Foreskin keratinocyte (primary cell): ENCODE measurements at places on chromosomes 11 and 22. TPM values are rescaled to one million over a fixed set of nuclear protein-coding genes. Genes with fewer than 3 reads are reported as not detected.

Gene PATE4
- total RNA-seq, result not detected in 2 replicates

Gene STX5
- total RNA-seq, result 30.4 and 34.1 TPM in 2 replicates

Gene FOLR2
- not detected in 2 replicates for total RNA-seq

Gene C11orf91
- 0.18 and 0.41 TPM in 2 replicates for total RNA-seq

Gene FGF19
- 0.04 and 0.17 TPM in 2 replicates for total RNA-seq

Gene OR5B21
- total RNA-seq, result not detected in 2 replicates

DNA sequence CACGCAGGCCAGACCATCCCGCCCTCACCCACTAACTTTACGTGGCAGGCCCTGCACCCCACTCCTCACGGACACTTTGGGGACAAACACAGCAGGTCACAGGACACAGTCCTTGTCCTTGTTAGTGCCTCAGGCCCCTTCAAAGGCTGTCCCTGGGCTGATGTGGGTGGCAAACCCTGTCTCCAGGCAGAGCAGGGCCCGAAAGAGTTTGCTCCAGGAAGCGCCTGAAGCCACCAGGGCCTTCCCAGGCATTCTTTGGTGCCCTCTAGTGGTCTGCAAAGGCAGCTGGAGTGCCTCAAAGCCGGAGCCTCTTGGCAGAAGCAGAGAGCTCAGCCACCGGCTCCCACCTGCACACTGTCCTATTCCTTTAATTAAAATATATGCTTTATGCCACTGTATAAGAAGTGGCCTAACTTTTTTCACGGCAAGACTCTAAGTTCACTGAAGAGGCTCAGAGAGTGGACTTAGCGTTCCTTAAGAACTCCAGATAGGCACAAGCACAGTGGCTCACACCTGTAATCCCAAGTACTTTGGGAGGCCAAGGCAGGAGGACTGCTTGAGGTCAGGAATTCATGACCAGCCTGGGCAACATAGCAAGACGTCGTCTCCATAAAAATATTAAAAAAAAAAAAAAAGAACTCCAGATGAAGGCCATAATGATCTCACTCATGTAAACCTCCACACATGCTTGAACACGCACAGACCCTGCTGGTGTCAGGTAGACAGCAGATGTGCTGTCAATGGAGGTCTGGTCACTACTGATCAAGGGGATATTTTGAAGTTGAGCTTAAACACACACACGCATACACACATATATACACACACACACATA lies 11.1 kb downstream of the TXN2 start:
- peak; percentile 94 for DNase-seq

GRCh38 chr11:99803501-99803900 lies 782.8 kb downstream of the CNTN5 start:
- peak; percentile 5 for DNase-seq

DNA sequence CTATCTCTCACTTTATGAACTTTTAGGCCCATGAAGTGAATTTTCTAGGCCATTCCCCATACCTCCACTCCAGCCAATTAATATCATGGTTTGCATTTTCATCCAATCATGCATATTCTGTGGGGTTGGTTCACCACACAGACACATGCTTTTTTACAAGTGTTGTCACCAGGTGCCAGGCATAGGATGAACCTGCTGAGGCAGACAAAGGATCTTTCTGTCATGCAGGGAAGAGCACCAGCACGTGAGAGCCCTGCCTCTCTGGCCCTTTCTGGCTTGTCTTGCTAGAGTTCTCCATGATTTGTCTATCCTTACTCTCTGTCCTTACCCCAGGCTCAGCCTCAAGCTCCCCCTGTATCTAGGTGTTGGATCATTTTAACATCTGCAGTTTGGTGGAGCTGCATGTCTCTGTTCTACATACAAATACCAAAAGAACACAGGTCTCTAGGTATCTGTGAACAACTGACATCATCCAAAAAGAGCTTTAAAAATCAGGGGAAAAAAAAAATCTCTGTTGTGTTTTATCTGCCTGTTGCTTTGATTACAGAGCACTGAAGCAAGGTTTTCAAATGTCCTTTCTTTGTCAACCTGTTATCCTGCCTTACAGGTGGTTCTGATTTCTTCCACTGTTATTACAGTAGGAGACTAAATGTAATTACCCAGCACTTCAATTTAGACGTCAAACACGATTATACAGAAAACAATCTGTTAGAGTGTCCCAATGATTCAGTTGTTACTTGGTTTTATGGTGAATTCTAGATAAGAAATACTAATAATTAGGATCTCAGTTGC lies 58.4 kb upstream of the GRAMD1B start:
- no peak for DNase-seq

DNA sequence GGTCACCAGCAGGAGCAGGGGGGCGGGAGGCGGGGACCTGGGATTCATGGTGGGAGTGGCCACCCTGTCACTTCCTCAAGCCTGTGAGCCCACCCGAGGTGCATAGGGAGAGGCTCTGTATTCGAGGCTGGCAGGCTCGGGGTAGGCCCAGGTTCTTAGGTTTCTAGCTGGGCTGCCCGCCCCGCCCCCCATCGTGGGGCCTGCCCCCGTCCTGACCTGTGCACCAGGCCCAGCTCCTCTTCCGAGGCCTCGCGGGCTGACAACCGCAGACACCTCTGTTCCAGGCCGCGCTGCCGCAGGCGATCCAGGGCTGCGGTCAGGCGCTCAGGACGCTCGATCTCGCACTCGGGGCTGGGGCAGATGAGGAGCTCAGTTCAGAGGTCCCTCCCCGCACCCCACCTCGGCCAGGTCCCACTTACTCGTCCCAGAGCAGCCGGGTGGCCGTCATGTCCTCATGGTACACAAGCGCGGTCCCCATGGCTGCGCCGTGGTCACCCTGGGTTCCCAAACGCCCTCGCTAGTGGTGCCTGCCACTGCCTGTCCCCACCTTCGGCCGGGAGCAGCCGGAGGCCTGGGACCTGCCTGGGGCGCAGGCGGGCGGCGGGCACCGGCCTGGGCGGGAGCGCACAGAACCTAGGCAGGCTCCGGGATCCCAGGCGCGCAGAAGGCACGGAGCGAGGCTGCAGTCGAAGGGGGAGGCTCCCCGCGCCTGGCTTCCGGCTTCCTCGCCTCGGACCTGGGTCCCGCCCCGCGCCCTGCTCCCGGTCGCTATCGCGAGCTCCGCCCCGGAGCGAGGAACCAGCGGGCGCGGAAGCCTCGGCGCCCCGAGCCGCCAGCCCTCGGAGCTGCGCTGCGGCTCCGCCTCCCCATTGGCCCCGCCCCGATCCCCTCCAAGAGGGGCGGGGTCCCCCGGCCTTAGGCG lies at the start of gene HDAC10:
TSS of gene HDAC10 (minus strand) at position 711 of the 922 bp plus-strand sequence. CDS start at position 478, 233 bp downstream.
- DNase-seq, result peak; percentile 55

GRCh38 chr11:110715541-110715940 lies 3.3 kb upstream of the ARHGAP20 start:
- peak; percentile 26 for DNase-seq

DNA sequence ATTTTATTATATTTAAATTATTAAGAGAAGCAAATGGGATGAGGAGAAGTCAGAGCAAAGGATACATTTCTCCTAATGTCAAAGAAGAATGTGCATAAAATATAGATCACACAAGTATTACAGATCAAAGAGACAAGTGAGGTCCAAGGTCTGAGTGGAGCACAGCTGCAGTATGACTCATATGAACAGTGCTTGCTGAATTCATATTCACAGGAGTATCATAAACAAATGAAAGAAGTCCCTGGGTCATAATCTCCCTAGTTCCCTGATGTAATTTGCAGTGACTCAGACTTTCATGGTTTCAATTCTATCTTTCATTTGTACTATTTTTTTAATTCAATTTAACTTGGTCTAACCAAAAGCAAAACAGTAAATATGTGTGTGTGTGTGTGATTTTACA lies 499.0 kb upstream of the CCDC179 start:
- peak; percentile 84 for DNase-seq

DNA sequence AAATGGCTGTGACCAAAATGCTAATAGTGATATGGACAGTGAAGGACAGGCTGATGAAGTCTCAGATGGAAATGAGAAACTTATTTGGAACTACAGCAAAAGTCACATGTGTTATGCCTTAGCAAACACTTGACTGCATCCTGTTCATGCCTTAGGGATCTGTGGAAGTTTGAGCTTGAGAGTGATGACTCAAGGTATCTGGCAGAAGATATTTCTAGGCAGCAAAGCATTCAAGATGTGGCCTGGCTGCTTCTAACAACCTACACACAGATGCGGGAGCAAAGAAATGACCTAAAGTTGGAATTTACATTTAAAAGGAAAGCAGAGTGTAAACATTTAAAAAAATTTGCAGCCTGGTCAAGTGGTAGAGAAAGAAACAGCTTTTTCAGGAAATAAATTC lies 28.1 kb upstream of the CD81 start:
- no peak for DNase-seq

DNA sequence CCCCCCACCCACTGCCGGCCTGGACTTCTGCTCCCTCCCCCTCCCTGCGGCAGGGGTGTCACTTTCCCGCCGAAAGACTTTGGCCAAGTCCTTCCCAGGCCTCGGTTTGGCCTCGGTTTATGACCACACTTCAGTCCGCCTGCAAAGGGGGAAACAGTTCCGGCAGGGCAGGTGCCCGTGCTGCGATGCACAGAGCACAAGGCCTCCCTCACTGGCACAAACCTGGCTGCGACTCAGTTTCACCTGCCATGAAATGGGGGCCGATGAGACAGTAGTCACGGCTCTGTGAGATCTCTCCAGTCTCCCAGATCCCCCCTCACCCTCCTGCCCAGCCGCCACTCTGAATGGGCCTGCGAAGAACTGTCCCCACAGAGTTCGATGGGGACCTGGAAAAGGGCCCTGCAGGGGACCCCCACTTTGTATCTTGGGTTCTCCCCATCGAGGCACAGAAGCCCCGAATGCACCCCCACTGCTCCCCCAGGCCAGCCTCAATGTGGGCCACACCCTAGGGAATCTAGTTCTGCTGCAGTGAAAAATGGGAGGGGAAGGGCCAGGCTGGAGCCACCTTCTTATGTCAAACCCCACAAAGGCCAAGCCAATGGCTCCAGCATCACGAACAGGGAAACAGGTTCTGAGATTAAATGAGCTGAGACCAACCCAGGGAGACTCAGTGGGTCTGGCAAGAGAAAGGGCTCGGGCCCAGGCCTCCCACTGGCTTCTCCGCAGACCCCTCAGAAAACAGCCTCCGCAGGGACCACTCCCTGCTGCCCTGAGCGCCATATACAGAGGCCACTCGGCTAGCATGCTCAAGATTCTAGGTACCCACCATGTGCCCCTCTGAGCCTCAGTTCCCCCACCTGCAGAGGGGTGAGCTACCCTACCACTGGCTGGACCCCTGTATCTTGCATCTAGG lies 29.0 kb downstream of the ARVCF start:
- DNase-seq, result no peak

DNA sequence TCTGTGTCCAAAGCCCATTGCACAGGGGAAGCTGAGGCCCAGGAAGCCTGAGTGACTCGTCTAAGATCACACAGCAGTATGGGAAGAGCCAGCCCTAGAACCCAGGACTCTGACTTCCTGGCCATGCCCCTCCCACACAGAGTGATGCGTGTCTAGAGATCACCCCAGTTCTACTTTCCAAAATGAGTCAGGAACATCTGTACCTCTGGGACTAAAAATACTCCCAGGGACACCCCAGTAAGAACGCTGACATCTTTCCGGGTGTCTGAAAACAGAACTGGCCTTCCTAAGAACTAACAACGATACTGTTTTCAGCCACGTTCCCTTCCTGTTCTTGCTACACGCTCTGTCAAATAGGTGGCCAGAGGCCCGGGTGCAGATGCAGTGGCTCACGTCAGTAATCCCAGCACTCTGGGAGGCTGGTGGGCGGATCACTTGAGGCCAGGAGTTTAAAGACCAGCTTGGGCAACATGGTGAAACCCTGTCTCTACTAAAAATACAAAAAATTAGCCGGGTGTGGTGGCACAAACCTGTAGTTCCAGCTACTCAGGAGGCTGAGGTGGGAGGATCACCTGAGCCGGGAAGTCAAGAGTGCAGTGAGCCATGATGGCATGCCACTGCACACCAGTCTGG lies 21.7 kb upstream of the PDGFB start:
- no peak for DNase-seq

GRCh38 chr11:107818491-107818890 lies 40.1 kb downstream of the SLC35F2 start:
- no peak for DNase-seq

GRCh38 chr11:15113381-15113780 lies 1.3 kb upstream of the INSC start:
- DNase-seq, result no peak

- DNase-seq, result no peak
Measured at GRCh38 chr11:128616161-128616560, 28.8 kb upstream of the ETS1 start.

DNA sequence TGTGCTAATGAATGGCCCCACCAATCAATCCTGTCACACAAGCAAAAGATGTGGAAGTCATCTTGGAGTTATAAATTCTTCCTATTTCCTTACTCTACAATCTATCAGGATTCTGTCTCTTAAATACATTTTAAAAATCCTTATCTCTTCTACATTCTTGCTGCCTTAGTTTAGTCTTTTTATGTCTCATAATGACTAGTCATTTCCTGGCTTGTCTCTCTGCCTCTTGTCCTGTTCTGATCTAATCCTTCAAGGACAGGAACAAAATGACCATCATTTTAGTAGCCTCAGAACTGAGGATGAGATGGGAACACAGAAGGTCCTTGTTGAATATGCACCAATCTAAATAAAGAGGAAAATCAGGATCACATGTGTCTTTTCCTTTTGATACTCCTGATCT lies 56.6 kb upstream of the LIN7C start:
- DNase-seq, result peak; percentile 26

- no peak for DNase-seq
Measured at GRCh38 chr11:123235117-123235655, 40.1 kb upstream of the CLMP start.

GRCh38 chr22:46290121-46290842 lies 6.4 kb upstream of the GTSE1 start:
- no peak for DNase-seq

- DNase-seq, result no peak
Measured at GRCh38 chr11:8335186-8335585, 71.5 kb upstream of the LMO1 start.

DNA sequence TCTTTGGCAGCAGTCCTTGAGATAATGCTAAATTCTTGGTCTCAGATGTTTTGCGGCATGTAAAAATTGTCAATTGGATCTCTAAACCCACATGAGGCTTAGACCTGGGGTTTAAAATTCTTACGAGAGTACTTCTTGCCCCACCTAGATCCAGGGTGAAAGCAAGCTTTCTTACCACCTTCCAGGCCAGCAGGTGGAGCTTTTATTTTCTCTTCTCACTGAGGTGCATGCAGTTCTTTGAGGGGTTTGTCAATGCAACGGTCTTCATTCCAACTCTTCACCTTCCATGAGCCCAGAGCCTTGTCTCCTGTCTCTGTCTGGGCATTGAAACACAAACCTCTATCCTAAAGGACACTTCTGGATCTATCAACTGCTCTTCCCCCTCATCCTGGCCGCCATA lies 154.1 kb downstream of the MYO18B start:
- DNase-seq, result no peak

DNA sequence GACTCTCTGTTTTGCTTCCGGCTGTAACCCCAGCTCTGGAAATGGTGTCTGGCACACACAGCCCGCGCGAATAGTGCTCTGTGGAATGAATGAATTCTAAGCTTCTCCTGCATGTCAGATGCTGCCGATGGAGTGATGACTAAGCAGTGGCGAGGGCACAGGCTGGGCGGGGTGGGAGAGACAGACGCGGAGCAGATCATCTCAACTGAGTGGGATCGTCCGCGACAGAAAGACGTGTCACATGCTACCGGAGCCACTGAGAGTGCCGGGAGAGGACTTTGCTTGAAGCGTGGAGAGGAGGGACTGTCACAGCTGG lies 334.5 kb downstream of the CTTN start:
- no peak for DNase-seq
